ENCODE measurements at places on chromosomes 1 and 21. TPM values are rescaled to one million over a fixed set of nuclear protein-coding genes. Genes with fewer than 3 reads are reported as not detected.

DNA sequence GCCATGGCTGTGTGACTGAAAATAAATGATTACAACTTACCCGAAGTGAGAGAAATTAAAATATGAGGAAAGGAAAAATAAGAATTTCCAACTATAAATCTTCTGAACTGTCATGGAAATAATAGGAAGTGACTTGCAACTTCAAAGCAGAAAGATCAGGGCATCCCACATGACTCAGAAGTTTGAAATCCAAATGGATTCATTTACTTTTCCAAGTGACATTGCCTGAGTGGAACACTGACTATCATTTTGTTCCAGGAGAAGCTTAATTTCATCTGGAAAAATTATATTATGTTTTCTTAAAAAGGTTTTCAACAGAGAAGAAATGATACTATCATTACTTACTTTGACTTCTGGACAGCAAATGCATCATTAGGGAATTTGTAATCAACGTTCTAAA, 110.8 kb downstream of the GREM2 start:
- no peak overlapping the region for H3K27ac ChIP-seq
- no peaks in the 10 kb centered on the region for H3K4me1 ChIP-seq
- H3K4me3 ChIP-seq, result no peak overlapping the region
- H3K27me3 ChIP-seq, result peaks cover 2% of the 10 kb centered on the region

KIF14 gene
- total RNA-seq, result 0.07 TPM

PLA2G2C gene
- total RNA-seq, result not detected

GRCh38 chr1:8517661-8518489, 200.0 kb downstream of the SLC45A1 start:
- no peaks in the 10 kb centered on the region for H3K36me3 ChIP-seq
- peak overlapping the region; percentile 17 for H3K27ac ChIP-seq
- peaks cover 45% of the 10 kb centered on the region for H3K4me1 ChIP-seq
- no peaks in the 10 kb centered on the region for H3K27me3 ChIP-seq
- H3K4me3 ChIP-seq, result no peak overlapping the region

GRCh38 chr1:22236900-22237299, 94.0 kb upstream of the WNT4 start:
- DNase-seq, result no peak
- no peaks in the 10 kb centered on the region for H3K4me1 ChIP-seq
- no peak overlapping the region for H3K4me3 ChIP-seq
- no peaks in the 10 kb centered on the region for H3K27me3 ChIP-seq

DNA sequence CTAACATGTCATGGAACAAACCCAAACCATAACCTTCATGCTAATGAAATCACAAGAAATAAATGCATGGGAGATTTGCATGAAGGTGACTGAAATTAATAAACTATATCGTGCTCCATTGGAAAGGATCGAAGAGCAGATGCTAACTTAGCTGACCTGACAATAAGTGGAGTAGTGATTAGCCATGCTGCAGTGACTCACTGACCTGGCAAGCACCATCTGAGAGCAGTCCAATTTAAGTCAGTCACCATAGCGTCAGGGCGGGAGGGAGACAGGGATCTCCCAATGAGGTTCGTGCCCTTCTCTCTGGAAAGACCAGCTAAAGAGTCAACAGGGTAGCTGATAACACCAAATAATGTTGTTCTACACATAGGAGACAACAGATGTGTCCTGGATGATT, 21.5 kb downstream of the OLIG2 start:
- H3K27me3 ChIP-seq, result no peaks in the 10 kb centered on the region
- H3K27ac ChIP-seq, result no peak overlapping the region
- H3K4me1 ChIP-seq, result peaks cover 9% of the 10 kb centered on the region
- no peak for DNase-seq

AQP10 gene
- total RNA-seq, result not detected

FMO2 gene
- 18.5 TPM for total RNA-seq

GNAT2 gene
- total RNA-seq, result not detected

DNALI1 gene
- 2.0 TPM for total RNA-seq

DNA sequence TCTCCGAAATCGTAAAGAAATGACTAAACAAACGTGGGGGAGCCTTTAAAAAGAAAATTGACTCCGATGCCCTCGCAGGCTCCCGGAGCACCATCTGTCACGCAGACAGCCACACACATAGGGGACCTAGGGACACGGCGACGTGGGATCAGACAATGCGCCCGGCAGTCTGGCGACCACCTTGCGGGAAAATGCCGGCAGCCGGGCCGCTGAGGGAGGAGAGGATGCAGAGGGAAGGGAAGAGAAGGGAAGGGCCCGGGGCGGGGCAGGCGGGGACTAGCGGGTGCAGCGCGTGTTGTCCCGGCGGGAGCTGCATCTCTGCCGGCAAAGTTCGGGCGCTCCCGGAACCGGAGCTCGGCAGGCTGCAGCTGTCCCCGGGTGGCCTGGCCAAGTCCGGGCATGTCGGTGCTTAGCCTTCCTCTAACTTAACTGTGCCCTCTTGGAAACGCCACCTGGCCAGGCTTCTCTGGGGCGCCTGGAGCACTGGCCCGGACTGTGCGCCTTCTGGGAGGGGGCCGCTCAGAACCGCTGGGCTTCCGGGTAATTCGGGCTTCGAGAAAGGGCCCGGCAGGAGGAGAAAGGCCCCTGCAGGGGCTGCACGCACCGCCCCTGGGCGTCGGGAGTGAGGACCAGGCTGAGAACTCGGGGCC, 1.8 kb downstream of the NHLH2 start:
- peaks cover 11% of the 10 kb centered on the region for H3K4me1 ChIP-seq
- DNase-seq, result peak; percentile 56
- H3K27ac ChIP-seq, result no peak overlapping the region
- peak overlapping the region; percentile 53 for H3K4me3 ChIP-seq
- H3K27me3 ChIP-seq, result no peaks in the 10 kb centered on the region
- H3K36me3 ChIP-seq, result no peaks in the 10 kb centered on the region

GRCh38 chr1:230176326-230176725, 109.3 kb downstream of the GALNT2 start:
- H3K4me3 ChIP-seq, result no peak overlapping the region
- H3K4me1 ChIP-seq, result peaks cover 42% of the 10 kb centered on the region
- H3K27ac ChIP-seq, result peak overlapping the region; percentile 58
- no peaks in the 10 kb centered on the region for H3K27me3 ChIP-seq
